ENCODE measurements at places on chromosomes 6 and 20.
A peak's percentile ranks its signal among the peaks of the same experiment; 100 is the strongest.

DNA sequence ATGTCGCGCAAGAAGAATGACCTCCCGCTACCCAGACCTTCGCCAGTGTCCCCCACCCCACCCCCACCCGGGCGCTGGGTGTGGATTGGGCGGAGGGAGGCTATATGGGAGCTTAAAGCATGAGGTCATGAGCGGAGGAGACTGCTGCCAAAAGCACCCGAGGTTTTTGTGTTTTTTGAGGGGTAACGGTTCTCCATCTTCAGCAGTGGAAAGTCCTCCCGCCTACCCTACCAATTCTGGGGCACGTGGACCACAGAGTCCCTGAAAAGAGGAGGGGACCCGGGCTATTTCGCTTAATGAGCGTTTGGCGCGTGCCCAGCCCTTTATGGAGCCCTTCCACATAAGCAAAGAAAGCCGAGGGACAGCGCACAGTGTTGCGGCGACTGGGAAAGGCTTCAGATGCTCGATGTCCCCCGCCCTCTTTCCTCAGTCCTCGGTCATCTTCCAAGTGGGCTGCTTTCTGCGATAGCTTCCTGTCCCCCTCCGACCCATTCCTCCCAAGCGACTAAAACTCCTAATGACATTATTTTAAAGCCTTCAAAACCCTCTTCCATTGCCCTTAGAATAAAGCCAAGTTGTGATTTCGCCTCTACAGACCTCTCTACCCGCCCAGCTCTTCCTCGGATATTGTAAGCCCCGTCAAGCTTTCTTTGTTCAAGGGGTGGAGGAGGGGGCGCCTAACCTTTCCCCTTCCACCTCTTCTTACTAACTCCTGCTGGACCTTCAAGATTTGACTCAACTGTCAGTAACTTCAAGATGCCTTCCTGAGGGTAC, 2.1 kb upstream of the TRERF1 start:
- DNase-seq, result peak; percentile 59

DNA sequence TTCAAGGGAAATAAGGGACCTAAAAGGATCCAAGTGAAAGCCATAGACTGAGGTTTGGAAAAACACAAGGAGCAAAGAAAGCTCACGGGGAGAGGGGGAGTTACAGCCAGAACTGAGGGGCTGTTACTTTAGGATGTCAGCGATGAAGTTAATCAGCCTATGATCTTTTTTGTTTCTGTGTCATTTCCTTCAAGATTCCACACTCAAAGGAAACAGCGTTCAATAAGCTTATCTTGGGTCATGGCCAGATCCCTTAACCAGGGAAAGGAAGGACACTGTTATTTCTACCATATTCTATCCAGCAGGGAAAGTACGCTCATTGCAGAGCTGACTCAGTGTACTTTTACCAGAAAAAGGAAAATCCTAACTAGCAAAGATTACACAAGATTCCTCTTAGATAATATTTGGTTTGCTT, 132.8 kb downstream of the PFDN4 start:
- DNase-seq, result no peak

GRCh38 chr6:88910922-88911778, 52.3 kb downstream of the RNGTT start:
- no peak for DNase-seq

- no peak for DNase-seq
Measured at GRCh38 chr20:55893031-55893430, 112.3 kb downstream of the CBLN4 start.

- no peak for DNase-seq
Measured at GRCh38 chr20:63774306-63774705, 34.7 kb downstream of the SLC2A4RG start.

DNA sequence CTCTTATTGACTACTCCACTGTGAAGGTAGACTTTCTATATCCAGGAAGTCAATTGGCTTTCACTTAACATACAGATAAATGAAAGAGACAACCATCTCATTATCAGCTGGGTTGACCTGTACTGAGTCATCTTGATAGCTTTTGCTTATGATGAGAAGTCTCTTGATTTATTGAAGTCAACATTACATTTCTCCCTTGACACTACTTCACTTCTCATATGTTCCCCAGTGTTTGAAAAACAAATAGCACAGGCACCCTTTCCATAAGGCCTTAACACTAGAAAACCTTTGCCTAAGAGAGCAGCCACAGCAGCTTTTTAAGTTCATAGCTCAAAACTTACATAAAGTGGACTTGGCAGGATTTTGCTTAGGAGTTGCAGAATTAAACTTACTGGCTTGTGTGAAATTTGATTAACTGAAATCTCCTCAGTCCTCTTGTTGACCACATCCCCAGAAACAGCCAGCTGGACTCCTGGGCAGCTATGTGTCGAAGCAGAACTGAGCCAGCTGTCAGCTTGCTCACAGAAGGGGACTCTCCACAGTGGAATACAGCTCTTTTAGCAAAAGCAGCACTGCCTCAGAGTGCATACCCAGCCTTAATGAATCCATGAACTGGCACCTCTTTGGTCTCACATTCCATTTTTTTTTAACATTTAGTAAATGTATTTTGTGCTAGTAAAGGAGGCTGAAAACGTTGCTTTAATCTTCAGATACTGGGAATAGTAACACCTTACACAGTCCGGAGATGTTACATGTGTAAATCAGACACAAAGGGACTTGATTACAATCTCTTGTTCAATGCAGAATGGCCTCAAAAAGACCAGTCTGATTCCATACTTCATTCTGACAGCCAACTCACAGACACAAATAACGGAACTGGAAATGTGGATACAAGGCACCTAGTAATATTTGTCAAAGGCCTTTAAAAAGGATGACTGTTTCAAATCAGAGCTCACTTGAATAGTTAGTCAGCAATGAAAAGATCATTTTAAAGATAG, 1532.7 kb downstream of the HACE1 start:
- no peak for DNase-seq

DNA sequence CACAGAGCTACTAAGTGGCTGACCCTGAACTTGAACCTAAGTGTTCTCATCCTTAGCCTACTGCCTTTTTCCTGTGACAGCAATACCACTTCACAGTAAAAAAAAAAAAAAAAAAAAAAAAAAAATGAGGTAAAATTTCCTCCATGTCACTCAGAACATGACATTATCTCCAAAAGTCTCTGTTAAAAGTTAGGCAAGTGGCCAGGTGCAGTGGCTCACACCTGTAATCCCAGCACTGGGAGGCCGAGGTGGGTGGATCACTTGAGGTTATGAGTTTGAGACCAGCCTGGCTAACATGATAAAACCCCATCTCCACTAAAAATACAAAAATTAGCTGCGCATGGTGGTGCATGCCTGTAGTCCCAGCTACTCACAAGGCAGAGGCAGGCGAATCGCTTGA, 11.2 kb upstream of the HDDC2 start:
- no peak for DNase-seq

GRCh38 chr20:48106428-48106827, 321.1 kb upstream of the SULF2 start:
- DNase-seq, result no peak

GRCh38 chr6:21615504-21615903, 22.0 kb downstream of the SOX4 start:
- no peak for DNase-seq

- DNase-seq, result peak; percentile 53
Measured at GRCh38 chr20:2237059-2237458, 58.7 kb upstream of the TGM3 start.

GRCh38 chr20:48414786-48415185, 413.0 kb downstream of the PREX1 start:
- DNase-seq, result no peak

DNA sequence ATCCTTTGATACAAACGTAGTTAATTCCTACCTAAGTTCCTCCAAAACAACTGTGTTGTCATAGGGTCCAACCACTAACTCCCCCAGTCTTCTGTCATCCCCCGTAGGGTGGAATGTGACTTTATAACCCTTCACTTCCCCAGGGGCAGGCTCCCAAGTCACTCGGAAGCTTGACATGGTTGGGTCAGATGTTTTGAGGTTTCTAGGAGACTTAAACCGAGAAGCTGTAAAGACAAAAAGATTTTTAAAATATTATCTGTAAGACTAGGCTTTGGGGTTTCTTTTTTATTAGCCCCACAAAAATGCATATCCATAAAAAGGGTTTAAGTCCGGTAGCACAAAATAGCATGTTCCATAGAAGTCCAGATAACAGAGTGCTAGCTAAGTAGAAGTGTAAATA, 50.2 kb downstream of the COL12A1 start:
- no peak for DNase-seq

Measured in NCI-H526 (cell line).